Stimulated activated CD8-positive, alpha-beta memory T cell treated with anti-CD3 and anti-CD28 coated beads, Interleukin-2, amount 100 ng/mL, for 1 hour (primary cell): ENCODE measurements at places on chromosomes 16 and 17.
A peak's percentile ranks its signal among the peaks of the same experiment; 100 is the strongest.

- no peak for DNase-seq
Measured at GRCh38 chr17:7017827-7018200, 5.0 kb upstream of the BCL6B start.

GRCh38 chr17:19386051-19386929 lies 700 bp downstream of the MFAP4 start:
- DNase-seq = no peak

DNA sequence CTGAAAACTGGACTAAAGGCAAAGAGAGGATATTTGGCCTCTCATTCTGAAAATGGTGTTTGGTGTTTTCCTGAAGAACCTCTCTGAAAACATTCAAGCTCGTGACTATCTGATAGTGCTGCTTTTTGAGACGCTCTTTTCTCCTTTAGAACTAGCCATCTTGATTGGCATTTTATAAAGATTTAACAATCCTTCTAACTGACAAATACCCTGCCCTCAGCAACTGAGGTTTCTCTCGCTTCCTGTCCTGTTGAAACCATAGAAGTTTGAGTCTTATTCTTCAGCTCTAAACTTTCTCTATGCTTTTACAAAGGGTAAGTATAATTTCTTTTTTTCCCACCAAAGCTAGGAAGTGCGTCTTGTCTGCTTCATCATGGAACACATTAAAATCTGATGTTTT lies 13.3 kb downstream of the CNEP1R1 start:
- no peak for DNase-seq

DNA sequence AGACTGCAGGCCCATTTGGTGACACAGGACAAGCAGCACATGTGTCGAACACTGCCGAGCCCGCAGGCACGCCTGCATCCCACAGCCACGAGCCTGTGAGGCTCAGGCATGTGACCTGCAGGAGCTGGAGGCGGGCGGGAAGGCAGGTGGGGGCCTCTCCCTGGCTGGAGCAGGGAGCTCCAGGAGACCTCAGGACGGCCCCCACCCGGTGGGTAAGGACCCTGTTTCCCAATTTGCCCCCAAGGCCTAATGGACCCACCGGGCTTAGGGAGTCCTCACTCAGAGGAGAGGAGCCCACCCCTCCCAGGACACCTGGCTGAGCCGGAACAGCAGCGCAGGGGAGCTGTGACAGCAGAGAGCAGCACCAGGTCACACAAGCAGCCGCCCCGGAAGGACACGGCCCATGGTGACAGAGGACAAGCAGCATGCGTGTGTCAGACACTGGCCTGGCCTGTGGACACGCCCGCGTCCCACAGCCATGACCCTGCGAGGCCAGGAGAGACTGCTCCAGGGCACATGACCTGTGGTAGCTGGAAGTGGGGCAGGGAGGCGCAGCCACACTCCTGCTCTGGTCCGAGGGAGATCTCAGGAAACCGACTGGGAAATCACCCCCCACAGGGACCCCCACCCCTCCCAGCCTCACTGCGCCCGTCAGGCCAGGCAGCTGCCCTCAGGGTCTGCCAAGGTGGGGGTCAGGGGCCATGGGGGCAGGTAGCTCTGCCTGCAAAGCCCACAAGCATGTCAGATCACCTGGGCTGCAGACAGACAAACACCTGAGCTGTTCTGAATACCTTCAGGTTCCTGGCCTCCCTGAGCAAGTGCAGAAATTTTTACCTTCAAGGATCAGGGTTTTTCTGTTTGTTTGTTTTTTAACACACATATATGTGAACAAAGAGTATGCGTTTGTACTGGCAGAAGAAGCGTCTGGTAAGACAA lies 2.4 kb downstream of the SPSB3 start:
- no peak for DNase-seq

- DNase-seq = no peak
Measured at GRCh38 chr17:40895106-40895730, 10.2 kb upstream of the KRT20 start.

GRCh38 chr16:57592591-57593003 lies 35.8 kb upstream of the ADGRG1 start:
- peak; percentile 54 for DNase-seq

DNA sequence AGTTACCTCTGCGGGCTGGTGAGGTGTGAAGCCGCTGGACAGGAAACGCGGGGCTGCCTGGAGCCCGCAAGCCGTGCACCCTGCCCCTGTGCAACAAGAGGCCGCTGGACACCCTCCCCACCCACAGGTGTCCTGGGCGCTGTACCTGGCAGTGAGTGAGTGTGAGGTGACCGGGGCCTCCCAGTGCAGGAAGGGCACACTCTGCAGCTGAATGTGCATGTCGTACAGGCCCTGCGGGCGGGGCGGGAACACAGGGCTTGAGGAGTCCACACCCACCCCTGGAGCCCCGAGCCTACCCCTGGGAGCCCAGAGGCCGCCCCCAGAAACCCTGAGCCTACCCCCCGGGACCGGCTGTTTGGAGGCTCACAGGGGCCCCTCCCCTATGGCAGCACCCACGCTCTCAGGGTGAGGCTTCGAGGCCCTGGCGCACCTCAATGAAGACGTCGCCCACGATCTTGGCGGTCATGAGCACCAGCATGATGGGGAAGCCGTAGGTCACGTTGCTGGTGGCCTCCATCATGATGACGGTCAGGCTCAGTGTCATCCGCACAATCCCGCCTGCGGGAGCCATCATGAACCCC lies 4.3 kb upstream of the CCDC154 start:
- no peak for DNase-seq

GRCh38 chr16:23931199-23931598 lies 95.4 kb downstream of the PRKCB start:
- no peak for DNase-seq

DNA sequence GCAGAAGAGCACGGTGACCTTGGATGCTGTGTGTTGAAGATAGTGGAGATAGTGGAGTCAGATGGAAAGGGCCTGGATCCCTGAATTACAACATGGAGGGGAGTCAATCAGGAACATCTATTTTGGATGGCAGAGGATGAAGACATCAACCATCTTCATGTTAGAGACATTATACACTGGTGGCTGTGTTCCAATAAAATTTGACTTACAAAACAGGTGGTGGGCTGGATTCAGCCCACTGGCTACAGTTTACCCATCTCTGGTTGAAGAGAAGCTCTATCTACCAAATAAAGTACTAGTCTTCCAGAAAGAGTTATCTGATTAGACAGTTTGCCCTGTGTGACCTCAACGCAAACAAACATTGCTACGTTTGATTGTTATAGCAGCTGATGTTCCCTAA lies 247.2 kb downstream of the XYLT1 start:
- DNase-seq = no peak

- DNase-seq = no peak
Measured at GRCh38 chr16:84220851-84221250, 19.0 kb downstream of the KCNG4 start.

DNA sequence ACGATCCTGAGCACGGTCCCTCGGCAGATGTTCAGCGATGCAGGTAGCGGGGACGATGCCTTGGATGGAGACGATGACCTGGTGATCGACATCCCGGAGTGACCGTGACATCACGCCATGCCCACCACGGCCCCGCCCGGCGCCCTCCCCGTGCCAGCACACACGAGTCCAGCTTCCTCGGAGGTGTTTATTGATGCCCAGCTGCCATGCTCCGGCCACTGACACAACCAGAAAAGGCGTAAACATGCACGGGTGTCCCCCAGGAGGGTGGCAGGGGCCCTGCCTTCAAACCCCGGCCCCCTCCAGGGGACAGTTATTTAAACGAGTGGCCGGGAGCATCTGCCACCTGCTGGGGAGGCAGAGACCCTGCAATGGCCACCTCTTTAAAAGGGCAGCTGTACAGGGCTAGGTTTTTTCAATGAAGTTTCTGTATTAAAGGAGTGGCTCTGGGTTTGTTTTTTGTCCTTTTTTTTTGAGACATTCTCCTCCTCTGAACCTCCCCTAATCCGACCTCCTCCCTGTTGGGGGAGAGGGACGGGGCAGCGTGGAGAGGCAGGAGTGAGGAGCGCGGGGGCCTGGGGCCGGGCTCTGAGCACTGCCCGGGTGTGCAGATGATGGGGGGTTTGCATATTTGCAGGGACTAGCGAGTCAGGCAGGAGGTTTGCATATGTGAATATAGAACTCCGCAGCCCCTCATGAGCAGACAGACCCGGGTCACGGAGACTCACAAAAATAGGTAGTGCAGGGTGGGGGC lies 5.3 kb downstream of the DOC2A start:
- no peak for DNase-seq

- no peak for DNase-seq
Measured at GRCh38 chr17:80937462-80938381, 53.9 kb upstream of the CHMP6 start.

- DNase-seq = no peak
Measured at GRCh38 chr17:78600181-78600721, 23.1 kb upstream of the DNAH17 start.

DNA sequence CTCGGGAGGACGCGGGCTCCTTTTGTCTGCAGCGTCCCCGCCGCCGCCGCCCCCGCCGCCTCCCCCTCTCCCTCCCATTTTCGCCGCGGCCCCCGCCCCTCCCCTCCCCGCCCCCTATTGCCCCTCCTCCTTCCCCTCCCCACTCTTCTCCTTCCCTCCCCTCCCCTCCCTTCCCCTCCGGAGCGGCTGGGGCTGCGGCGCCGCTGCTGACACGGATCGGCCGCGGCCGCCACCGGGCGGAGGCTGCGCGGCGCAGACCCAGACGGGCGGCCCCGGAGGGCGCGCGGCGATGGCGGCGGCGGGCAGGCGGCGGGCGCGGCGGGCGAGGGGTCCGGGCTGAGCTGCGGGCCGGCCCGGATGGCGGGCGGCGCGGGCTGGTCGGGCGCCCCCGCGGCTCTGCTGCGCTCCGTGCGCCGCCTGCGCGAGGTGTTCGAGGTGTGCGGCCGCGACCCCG lies at the start of gene RAB11FIP4:
Gene RAB11FIP4, plus strand, starts transcription at position 180 of the 454 bp plus-strand sequence. Its CDS starts 178 bp downstream, at position 358.
- no peak for DNase-seq

- DNase-seq = no peak
Measured at GRCh38 chr17:61179380-61179806, 220.2 kb upstream of the TBX2 start.

DNA sequence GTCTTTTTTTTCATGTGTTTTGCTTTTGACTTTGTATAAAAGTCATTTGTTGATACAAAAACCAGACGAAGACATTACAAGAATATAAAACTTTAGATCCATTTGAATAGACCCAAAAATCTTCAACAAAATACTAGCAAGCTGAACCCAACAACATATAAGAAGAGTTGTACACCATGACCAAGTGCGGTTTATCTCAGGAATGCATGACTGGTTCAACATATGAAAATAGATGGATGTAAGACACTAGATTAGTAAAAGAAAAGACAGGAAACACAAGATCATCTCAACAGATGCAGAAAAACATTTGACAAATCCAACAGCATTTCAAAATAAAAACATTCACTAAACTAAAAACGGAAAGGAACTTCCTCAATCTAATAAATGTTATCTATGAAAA lies 69.0 kb downstream of the TBC1D16 start:
- no peak for DNase-seq

- no peak for DNase-seq
Measured at GRCh38 chr17:44408786-44409185, 19.3 kb upstream of the ITGA2B start.

GRCh38 chr16:49596648-49597291 lies 223.2 kb downstream of the C16orf78 start:
- no peak for DNase-seq

DNA sequence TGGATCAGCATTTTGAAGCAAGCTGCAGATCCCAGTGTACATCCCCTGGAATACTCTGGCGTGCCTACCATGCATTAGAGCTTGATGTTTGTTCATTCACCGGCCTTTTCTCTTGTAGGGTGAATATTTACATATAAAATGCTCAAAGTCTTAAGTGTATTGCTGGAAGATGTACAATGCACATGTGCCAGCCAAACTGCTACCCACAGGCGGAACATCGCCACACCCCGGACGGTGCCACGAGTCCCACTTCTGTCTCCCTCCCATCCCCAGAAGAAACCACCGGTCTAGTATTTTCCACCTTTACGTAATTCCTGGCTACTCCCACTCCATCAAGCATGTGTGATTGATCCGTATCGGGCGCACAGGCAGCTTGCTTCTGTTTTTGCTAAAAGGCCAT lies 4.1 kb downstream of the SLC38A8 start:
- DNase-seq = no peak

DNA sequence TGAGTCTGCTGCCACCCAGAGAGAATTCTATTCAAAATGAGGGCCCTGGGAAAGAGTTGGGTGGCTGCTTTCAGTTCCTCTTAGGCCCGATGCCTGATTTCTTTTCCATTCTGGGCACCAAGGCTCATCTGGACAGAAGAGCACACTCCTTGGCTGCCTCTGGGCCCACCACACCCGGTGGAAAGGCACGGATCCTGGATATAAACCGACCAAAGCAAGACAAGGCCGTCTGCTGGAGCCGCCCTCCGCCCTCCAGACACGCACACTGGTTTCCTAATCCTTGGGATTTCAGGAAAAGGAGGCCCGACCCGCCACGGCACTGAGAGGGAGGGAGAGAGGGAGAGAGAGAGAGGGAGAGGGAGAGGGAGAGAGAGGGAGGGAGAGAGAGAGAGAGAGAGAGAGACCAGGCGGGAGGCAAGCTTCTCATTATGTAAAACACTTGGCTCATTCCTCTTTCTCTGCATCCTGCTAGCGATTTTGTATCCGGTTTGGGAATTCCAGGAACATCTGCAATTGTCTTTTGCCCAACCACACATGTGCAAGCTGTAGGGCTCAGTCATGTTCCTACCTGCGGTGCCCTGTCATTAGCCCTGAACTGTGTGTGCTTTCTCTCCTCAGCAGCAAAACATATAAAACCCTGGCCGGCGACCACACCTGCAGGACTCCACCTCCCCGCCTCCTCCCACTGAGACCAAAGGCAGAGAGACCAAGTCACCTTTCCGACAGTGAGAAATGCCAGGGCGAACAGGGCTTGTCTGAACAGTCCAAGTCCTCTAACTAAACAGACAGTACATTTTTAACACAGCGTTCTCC lies 347.2 kb downstream of the SOX9 start:
- no peak for DNase-seq

GRCh38 chr17:50056961-50057330 lies 1.0 kb downstream of the ITGA3 start:
- DNase-seq = no peak

DNA sequence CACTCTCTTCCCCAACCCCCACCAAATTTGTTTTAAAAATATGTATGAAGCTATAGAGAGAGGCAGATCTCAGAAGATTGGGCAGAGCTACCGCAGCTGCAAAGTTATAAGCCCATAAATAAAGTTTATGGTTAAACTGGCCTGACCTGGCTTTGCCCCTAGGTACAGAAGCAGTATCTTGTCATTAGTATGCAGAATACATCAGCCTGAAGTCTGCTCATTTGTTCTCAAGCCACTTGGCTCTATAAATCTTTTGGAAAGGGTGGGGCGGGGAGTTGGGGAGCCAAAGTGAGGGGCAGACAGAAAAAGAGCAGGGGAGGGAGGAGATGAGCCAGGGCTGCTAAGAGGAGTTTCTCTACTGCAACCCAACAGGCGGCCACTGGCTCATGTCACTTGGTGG lies 113.2 kb downstream of the SOX9 start:
- no peak for DNase-seq
